ENCODE measurements at places on chromosomes 4 and X.

- no peak for DNase-seq
These were observed 23.8 kb downstream of the CXCL1 start for GRCh38 chr4:73892966-73893365.

- DNase-seq: no peak
These were observed 1476.8 kb downstream of the ADGRL3 start for GRCh38 chr4:62676962-62677361.

DNA sequence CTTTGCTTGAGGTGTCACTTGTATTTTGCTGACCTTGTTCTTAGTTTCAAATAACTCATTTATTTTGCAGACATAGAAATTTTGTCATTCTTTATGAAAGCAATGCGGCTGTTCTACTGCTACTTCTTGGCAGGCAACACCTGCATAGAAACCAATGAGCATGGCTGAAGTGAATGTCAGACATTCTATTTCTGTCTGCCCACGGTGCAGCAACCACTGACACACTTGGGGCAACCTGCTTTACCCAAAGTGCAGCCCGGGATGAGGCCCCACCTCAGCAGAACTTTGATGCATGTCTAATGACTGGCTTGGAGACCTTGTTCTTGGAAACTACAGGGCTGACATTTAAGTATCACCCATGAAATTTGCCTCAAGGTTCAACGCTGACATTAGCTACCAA is 93.6 kb downstream of the RBM47 start:
- DNase-seq: no peak

DNA sequence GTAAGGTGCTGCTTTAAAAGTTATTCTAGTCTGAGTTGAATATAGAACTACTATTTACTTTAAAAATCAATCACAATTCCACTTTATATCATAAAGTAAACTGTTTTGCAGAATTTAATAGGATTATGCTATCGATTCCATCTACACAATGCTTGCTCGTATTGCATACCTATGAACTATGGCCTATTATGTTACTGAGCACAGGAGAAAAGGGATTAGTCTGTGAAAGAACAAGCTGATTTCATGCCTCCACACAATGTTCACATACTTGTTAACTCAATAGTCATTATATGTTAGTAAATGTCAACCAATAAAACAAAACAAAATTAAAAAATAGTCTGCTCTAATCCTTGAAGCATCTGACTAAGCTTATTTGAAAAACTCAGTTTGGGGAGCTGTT is 223.6 kb downstream of the PCDH10 start:
- DNase-seq: no peak

DNA sequence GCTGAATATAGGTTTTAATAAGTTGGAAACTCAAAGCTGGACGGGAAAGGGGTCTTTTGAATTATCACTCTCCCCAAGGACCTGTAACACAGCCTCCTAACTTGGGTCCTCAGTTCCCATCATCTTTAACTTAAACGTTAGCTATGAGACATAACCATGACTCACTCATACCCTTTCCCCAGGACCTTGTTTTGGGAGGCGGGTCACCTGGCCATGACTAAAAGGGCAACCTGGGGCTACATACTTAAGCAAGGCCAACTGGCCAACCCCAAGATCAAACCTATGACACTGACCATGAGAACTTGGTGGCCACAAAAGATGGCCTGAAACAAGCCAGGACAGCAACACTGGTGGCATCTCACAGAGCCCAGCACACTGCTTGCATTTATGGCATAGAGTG is 89.0 kb downstream of the SH3KBP1 start:
- no peak for DNase-seq

GRCh38 chrX:17788439-17788838 is 51.1 kb downstream of the SCML1 start:
- peak; percentile 69 for DNase-seq

GRCh38 chr4:140935254-140935653 is 179.1 kb upstream of the TBC1D9 start:
- DNase-seq: no peak

- DNase-seq: no peak
These were observed 218.4 kb upstream of the HCCS start for GRCh38 chrX:10892621-10893225.

- no peak for DNase-seq
These were observed 42.9 kb upstream of the DDX60 start for GRCh38 chr4:168361365-168362024.

GRCh38 chr4:95847908-95848460 is 8.1 kb downstream of the PDHA2 start:
- DNase-seq: no peak

DNA sequence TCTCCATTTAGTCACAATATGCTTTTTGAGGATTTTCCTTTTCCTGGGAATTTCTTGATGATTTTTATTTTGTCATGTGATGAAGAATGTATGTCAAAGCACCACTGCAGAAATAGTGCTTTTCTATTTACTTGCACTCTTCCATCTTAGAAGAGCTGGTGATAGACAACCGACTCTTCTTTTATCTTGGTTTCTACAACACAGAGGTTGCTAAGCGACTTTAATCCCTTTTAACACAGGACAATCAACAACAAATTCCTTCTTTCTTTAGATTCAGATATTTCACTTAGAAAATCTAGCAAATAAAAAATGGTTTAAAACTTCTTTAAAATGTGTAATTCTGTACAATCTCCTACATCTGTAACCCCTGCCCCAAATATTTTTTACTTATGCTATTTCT is 34.6 kb downstream of the TET2 start:
- no peak for DNase-seq

DNA sequence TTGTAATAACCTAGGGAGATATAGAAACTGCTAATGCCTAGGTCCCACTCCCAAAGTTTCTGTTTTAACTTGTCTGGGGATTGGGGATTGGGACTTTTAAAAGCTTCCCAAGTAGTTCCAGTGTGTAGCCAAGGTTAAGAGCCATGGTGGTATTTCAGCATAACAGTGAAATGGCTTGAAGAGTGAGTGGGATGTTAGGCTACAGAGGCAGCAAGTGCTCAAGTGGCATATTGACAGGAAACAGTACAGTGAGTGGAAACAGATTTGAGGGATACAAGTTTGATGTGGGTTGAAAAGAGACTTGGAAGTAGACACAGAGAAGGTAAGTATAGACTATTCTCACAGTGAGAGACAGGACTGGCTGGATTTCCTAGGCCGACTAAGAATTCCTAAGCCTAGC is 217.6 kb upstream of the CNKSR2 start:
- no peak for DNase-seq

DNA sequence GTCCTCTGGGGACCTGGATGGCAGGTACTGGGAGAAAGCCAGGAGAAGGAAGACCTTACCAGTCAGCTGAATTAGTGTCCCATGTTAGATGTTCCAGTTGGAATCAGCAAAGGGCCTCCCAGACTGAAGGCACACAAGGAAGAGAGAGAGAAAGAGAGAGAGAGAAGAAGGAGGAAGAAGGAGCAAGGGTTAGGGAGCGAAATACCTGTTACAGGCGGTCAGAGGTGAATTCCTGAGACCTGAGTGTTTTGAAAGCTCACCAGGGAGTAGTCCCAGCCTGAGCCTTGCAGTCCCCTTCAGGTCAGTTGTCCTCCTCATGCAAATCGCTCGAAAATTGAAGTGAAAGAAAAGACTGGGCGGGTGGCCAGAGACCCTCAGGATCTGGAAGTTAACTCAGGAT is 60.3 kb downstream of the USP11 start:
- DNase-seq: no peak

GRCh38 chr4:36712013-36712412 is 430.6 kb downstream of the DTHD1 start:
- peak; percentile 29 for DNase-seq

DNA sequence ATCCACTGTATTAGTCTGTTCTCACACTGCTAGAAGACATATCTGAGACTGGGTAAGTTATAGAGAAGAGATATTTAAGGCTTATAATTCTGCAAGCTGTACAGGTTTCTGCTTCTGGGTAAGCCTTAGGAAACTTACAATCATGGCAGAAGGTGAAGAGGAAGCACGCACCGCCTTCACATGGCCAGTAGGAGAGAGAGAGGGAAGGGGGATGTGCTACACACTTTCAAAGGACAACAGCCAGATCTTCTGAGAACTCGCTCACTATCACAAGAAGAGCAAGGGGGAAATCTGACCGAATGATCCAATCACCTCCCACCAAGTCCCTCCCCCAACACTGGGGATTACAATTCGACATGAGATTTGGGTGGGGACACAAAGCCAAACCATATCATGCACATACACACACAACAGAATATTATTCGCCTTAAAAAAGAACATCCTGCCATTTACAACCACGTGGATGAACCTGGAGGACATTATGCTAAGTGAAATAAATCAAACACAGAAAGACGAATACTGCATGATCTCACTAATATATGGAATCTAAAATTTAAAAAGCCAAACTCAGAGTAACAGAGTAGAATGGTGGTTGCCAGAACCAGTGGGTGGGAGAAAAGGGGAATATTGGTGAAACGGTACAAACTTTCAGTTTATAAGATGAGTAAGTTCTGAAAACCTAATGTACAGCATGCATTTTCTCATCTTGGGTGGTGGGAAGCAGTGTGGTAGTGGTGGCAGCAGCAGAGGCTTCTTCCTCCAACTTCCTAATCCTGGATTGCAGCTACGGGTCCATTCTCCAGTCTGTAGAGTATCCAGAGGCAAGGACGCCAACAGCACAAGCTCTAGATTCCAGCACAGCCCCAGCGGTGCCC is 12.8 kb downstream of the FRYL start:
- no peak for DNase-seq

DNA sequence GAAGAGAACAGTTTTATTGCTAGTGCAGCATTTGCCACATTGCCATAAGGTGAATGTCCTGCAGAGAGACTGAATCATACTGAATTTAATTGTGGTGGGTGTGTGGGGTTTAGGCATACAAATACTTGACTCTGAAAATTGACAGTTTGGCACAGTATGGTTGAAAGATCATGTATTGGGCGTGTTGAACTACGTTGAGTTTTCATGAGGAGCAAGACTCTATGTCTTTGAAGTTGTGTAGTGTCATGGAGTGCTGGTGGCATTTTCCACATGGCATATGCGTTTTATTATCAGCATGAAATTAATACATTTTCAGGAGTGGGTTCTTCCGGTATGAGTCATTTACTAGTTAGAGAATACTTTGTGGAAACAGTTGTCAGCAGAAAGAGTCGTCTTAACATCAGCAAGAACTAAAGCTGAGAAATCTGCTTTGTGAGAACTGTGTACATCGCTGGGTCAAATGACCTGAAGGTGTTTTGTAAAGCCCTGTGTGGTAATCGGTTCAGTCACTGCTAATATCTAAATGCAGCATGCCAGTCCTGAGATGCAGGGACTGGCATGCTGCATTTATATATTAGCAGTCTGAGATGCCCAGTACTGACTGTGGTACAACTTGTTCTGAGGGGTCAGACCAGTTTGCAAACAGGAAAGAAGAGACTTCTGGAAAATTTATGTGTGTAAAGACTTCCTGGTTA is 50.3 kb downstream of the ARHGAP10 start:
- DNase-seq: peak; percentile 84

DNA sequence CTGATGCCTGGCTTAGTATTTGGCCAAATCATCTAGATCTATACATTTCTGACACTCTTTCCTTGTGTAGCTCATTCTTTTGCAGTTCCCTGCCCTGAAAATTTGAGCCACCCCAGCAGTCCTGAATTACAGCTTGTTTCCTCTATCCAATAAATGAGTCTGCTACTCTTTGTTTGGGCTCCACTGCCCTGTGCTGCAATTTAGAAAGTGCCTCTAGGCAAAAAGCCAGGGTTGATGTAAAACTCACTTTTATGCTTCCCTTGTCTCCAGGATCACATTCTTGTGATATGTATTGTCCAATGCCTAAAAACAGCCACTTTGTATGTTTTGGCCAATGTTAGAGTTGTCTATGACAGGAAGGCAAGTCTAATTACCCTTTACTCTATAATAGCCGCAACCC is 101.7 kb upstream of the MAP3K15 start:
- DNase-seq: peak; percentile 8

GRCh38 chr4:20868108-20868507 is 167.8 kb downstream of the PACRGL start:
- DNase-seq: no peak

DNA sequence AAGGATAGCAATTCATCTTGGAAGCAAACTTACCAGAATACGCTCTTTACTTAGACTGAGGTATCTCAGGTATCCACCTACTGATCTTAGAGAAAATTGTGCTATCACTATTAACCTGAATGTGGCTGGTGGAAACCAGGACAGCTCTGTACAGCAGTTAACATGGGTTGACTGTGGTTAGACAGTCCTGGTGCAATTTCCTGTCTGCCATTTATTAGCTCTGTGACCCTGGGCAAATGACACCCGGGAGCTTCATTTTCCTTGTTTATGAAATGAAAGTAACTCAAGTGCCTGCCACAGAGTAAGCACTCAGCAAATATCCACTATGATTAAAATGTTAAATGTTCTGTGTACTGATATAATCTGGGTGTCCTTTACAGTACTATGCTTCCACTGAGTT is 60.0 kb downstream of the SMC1A start:
- no peak for DNase-seq

DNA sequence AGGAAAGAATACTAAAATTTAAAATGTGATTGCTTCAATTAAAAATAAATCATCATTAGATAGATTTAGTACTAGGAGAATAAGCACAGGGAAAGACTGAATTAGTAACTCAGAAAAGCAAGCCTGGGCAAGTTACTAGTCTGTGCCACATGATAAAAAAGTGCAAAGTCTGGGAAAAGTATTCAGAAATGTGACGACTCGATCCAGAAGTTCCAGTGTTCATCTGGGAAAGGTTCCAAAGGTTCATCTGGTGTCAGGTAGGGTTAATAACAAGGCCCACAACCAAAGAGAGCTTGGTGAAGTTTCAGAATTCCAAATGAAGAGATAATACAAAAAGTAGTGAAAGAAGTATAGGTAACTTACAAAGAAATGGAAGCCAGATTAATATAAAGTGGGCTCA is 78.3 kb upstream of the ARSJ start:
- DNase-seq: no peak

GRCh38 chrX:151206871-151207270 is 30.5 kb downstream of the GPR50 start:
- no peak for DNase-seq

DNA sequence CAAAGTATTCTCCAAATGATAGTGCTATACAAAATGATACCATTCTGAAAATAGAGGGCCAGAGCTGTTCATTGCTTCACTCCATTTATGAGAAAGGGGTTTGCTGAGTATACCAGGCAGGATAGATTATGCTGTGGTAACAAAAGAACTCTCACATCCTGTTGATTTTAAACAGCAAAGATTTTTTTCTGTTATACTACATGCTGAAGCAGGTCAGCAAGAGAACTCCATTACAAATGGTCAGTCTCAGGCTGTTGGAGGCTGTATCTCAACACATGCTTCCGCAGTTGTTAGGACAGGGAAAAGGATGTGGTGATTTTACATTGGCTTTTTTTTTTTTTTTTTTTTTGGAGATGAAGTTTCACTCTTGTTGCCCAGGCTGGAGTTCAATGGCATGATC is 13.7 kb upstream of the KLHL5 start:
- peak; percentile 43 for DNase-seq

DNA sequence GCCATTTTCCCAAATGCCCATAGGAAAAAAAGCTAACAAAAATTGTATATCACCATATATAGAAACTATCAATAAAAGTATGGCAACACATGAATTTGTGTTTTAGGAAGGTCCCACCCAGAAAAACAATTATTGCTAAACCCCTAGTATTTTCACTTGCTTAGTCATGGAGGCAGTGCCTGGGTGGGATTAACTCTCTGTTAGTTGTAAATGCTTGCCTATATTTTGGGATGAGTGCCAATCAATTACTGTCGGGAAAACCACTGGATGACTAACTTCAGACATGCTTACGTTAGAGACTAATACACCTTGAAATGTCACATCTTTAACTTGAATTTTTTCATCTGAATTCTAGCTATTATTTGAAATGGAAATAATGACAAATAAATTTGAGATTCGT is 33.9 kb downstream of the TMPRSS11A start:
- DNase-seq: no peak

- no peak for DNase-seq
These were observed 2.3 kb downstream of the MPP1 start for GRCh38 chrX:154802947-154803346.
